ENCODE measurements at places on chromosomes 12 and 14.

DNA sequence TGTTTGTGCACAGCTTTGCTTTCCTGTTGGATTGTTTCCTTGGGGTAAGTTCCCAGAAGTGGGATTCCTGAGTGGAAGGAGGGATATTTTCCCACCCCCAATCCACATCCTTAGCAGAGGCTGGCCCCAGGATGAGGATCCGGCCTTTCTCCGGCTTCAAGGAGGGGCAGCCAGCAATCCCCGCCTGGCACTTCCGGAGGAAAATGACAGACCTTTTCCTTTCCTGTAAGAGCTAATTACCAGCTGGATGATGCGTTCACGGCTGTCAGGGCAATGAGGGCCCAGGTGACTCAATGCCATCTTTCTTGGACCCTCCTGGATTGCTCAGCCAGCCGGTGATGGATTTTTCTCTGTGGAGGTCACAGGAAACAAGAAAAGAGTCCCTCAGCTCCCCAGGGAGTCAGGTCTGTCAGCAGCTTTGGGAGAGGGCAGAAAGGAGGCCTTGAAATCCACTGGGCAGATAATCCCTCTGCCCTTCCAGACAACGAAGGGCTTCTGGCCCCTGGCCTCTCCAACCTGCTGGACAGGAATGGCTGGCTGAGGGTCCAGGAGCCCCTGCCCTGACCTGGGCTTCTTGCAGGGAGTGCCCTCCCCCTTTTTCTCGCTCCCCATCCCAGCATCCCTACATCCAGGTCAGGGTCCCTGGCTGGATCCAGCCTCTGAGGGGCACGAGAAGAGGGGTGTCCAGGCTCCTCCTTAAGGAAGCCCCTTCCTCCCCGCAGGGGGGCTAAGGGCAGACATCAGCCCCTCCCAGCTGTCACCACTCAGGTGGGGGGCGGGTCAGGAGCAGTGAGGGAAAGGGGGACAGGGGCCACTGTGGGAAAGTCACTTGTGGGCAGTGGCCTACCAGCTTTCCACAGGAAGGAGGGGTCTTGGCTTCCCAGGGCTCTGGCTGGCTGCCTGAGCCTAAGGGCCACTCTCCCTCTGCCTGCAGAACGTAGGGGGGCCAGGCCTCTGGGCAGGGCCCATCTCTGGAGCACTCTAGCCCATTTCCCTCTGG, 16.1 kb upstream of the CCDC85C start:
- DNase-seq: no peak

DNA sequence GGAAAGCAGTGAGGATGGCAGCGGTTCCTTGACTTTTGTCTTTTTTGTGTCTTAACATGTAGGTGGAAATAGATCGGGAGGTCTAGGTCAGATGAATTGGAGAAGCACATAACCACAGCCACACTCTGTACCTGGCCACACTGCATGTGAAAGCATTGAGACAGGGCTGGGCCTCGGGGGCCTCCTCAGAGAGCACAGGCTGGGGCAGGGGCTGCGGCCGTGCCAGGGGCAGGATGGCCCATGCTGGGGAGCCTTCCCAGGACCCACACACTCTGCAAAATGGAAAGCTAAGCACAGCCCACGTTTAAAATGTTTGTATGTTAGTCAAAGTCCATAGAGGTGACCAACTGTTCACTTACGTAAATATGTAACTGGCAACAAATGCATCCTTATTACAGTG, 76.7 kb downstream of the PIWIL1 start:
- no peak for DNase-seq

DNA sequence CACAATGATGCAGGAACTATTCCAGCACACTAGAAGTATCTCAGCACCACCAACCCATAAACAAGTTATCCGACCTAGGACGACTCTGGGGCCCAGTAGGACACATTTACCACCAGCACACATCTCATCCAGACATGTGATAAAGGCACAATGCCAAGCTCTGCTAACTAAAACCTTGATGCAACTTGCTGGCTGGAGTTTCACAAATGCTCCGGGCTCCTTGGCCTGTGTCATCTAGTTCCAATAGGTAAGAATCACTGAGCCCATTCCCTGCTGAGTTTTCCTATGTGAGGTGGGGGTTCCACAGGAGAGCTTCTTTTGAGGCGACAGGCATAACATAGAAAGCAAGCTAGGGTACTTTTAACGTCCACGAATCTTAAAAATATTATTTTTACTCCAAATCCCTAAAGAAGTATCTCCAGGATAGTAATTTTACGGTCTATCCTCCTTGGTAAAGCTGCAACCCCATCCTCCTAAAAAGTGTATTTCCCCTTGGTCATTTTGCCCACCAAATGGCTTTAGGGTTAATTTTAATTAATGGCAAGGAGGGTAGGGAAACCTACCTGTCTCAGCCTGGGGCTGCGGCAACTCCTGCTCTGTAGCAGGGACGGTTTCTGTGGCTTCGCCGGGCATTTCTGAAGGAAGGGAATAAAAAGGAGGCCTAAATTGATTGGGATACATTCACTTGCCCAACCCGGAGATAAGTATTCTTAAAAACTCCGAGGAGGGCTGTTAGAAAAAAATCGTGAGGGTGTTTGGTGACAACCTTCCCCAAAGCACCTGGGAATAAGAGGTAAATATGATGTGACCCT, 1.0 kb downstream of the NACA start:
- no peak for DNase-seq

DNA sequence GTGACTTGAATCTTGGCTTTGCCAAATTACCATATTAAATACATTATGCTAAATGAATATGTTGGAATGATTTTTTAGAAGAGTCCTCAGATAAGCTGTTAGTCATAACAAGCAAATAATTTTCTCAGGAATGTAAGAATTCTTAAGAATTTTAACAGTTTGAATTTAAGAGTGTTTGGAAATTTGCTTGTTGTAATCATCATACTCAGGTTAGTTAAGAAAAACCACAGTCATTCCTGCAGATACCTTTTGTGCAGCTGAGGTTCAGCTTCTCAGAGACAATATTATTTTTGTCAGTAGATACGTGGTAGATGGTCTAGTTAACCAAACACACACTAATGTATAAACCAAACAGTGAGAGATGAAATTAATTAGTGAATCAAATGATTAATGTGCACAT, 8.9 kb downstream of the WNK1 start:
- no peak for DNase-seq

DNA sequence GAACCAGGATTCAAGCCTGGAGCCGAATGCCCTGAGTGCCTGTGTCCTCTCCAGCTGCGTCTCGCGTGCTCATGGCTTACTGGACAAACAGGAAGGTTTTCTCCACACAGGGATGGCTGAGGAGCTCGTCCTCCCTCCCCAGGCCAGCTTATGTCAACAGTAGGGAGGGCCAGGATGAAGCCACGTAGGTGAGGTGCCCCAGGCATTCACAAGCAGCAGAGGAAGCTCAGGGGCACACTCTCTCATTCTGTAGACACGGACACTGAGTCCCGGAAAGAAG, 49.3 kb downstream of the TRPV4 start:
- no peak for DNase-seq

DNA sequence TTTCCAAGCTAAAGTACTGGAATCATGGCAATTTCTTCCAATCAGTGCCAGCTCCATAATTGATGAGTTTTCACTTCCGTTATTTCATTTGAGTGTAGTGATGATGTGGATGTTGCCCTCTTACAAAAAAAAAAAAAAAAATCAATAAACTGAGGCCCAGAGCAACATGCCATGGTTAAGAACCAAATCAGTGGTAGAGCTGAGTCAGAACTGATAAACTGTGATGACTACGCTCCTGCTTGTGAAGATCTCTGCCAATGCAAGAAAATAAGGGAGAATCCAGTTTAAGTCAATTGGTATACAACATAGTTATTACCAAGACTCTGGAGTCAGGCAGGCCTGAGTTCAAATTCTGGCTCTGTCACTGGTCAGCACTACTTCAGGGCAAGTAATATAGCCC, 102.7 kb downstream of the GPR135 start:
- no peak for DNase-seq

DNA sequence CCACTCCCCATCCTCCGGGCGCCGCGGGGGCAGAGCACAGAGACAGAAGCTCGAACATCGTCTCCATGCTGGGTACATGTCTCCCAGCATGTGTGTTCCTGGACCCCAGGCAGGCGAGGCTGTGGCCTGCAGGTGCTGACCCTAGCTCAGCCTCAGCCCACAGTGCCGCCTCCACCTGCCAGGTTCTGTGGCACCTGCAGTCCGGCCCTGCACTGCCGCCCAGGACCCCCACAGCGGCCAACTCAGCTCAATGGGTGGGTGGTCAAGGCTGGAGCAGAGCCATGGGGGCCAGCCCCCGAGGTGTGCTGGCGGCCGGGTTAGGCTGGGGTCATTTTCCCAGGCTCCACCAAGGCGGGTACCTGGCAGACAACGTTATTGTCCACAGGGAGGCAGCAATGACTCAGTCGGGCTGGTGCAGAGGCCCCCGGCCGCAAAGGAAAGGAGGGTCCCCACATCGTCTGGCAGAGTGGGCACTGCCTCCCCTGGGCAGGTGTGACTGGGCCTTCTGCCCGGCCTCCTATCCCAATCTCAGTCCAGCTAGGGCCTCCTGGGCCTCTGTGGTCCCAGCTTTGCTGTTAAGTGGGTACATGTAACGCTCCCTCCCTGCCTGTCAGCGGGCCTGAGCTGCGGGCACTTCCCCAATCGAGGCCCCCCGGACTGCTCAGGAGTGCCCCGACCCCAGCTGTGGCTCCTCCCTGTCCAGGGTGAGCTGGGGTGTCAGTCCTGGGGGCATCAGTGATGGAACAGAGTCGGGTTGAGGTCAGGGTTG, 20.2 kb upstream of the NUDT14 start:
- DNase-seq: no peak

DNA sequence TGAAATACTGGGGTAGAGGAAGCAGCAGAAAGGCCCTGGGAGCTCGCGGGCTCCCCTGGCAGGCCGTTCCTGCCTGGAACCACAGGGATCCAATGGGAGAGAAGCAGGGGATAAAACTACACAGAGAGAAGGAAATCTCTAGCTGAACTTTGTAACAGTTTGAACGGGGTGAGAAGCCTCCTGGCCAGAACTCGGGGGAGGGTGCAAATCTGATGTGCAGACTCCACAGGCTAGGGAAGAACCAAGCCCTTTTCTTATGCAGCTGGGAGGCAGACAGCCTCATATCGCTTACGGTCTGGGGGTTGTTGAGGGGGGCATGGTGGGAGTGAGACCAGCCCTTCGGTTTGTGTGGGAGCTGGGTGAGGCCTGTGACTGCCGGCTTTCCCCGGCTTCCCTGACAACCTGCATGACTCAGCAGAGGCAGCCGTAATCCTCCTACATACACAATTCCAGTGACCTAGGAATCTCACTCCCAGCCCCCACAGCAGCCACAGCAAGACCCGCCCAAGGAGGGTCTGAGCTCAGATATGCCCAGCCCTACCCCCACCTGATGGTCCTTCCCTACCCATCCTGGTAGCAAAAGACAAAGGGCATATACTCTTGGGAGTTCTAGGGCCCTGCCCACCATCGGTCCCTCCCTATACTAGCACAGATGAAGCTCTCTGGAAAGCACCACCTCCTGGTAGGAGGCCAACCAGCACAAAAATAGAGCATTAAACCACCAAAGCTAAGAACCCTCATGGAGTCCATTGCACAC, 143.0 kb downstream of the TMTC1 start:
- DNase-seq: no peak

GRCh38 chr14:74616507-74616906, 4.5 kb upstream of the LTBP2 start:
- DNase-seq: no peak

GRCh38 chr12:109782326-109782703, 50.9 kb downstream of the TRPV4 start:
- no peak for DNase-seq

DNA sequence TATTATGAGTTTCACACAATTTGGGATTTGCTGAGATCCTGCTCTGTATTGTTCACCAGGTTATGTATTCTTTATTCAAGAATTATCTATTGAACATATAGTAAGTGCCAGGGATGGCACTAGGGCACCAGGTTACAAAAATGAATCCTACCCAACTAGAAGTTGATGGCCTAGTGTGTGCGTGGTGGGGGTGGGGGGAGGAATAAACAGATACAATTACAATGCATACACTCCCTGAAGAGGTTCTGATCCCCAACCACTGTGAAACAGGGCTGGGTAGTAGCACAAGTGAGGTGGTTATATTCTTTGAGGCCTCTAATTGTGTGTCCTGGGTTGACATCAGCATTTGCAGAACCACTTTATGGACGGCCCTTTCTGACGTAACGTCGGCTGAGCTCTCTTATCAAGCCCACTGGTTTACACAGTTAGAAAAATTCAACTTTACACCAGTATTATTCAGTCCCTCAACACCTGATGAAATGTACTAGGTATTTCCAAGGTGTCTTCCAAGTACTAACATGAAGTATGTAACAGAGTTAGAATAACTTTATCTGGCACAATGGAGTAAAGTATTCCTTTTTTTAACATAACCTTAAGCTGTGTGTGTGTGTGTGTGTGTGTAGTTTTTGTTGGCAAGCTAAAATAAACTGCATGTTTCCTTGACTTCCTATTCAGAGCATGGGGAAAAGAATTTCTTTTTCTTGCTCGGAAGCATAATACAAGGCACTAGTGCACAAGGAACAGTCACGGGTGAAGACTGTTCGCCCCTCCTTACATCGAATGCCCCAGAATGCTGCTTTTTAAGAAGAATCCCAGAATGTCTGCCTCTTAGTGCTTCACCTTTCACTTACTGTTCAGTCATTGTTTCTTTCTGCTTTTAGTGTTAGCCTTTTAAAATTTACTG, 8.1 kb upstream of the GLRX5 start:
- no peak for DNase-seq

DNA sequence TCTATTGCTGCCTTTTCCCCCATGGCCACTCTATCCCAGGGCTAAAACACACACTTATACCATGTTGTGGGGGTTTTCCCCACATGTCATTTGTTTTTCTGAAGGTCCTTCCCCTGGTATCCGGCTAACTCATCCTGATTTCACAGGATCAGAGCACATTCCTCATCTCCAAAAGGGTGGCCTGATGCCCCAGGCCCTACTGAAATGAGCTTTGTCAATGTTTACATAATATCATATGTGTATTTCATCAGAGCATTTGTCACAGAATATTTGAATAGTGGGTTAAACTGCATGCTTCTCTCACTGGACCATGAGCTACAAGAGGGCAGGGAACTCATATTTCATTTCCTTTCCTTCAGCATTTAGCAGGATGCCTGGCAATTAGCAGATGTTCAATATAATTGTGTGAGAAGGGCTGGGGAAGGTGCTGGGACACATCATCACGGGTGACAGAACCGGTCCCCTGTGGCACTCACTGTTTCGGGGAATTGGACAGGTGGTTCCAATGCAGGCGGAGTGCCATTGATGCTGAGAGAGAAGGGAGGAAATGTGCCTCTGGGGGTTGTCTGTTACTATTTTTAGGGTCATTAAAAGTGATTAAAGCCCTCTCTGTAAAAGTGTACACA, 26.8 kb downstream of the EMP1 start:
- no peak for DNase-seq

DNA sequence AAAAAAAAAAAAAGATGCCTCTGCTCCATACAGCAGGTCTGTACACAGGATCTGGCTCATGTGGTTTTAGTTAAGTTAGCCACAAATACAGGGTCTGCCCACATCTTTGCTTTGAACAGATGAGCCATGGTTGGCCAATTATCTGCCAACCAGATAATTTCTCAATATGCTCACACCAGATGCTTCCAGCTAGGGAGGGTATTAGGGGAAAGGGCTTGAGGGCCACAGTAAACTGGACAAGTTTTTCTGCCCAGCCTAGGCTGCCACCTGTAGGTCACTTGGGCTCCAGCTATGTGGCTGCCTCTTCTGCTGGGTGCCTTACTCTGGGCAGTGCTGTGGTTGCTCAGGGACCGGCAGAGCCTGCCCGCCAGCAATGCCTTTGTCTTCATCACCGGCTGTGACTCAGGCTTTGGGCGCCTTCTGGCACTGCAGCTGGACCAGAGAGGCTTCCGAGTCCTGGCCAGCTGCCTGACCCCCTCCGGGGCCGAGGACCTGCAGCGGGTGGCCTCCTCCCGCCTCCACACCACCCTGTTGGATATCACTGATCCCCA, 776 bp downstream of the RDH5 start:
- no peak for DNase-seq

All from T-helper 22 cell (primary cell).